NCI-H1092 treated with DMSO at 0.1 percent for 48 hours (cell line): ENCODE measurements at places on chromosomes 4 and X.

DNA sequence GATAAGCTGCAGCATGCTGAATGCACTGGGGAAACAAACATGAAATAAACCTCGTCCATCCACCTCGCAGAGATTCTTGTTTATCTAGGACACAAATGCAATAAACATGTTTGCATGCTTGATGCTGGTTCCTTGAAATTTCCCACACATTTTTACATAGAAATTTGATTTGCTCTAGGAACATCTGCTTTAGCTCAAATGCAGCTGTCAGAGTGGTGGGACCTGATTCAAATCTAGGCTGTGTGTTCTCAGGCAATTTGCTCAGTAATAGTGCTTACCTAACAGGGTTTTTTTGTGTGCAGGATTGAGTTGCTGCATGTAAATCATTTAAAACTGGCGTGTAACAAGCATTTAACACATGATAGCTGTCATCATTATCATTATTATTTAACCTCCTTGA, 293.1 kb downstream of the QDPR start:
- DNase-seq: no peak

GRCh38 chr4:167787231-167787630, 305.1 kb upstream of the ANXA10 start:
- no peak for DNase-seq

DNA sequence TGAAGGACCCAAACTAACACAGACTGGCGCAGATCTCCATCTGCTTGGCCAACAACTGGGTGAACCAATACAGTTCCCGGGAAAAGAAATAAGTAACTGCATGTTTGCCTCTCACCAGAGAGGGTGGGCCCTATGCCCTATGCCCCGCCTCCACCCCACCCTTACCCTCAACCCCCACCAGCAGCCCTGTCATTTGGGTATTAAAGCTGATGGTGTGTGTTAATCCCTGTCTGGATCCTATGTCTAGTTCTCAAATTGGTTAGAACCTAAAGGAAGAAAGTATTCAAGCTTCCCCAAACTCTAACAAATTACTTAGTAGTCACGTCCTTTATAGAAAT, 19.0 kb downstream of the SMPX start:
- no peak for DNase-seq

DNA sequence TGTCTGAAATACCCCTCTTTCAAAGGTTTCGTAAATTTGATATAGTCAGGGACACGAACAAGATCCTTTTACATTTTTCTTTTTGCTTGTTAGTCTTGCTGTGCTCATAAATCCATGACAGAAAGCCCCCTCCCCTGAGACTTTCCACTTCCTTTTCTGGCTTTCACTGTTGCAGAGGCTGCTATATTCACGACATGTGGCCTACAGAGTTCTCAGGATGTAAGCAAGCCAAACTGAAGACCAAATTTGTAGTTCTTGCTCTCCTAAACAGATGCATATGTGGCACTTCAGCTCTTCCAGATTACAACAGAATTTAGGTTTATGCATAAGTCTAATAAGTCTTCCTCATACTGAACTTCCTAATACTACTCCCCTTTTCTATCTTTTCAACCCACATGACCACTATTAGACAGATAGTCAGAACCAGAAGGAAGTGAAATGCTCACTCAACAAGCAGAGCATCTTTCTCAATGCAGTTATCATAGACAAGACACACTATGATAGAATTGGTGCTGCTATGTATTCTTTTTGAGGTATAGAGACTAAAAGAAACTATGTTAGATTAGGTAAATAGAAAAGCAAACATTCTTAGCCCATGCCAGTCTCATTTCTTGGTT, 15.0 kb downstream of the BTK start:
- DNase-seq: no peak

- no peak for DNase-seq
These were observed 394.5 kb downstream of the BCOR start for GRCh38 chrX:39703307-39703706.
